Psoas muscle (tissue), 8 donors: ENCODE measurements at places on chromosomes 12 and 14. TPM values are rescaled to one million over a fixed set of nuclear protein-coding genes. Genes with fewer than 3 reads are reported as not detected.

DNA sequence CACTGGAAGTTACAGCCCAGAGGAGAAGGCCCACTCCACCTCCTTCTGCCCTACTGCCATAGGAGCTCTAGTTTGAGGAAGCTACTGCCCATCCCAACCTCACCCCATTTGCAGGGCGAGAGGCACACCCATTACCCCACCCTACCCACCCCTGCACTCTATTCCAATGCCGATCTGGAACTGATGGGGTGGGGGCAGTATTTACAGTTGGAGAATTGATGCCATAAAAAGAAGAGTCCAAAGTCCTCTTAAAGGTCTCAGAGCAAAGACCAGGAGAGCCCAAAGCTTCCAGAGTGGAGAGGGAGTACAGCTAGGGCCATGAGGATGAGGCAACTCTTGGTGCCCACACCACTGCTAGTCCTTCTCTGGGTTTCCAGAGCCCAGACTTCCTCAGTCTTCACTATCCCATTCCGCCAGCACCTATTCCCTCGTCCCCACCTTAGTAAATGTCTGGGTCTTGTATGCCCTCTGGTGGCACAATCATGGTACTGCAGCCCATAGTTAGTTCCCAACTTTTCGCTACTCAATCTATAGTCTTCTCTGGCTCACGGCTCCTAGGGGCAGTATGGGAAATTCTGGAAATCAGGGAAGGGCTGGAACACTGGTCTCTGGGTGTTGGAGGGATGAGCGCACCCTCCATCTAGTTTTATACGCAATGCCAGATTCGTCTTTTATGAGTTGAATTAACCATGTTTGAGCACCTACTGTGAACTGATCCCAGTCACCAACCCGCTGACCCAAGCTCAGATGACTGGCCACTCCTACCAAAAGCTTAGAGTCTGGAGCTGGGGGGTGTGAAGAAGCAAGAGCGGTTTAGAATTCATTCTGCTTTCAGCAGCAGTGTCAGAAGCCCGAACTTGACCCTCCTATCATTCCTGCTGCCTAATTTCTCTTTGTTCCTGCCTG lies 6.9 kb upstream of the ADCY6 start:
- peak; percentile 59 for DNase-seq

GRCh38 chr14:104143521-104144452 lies 5.4 kb downstream of the KIF26A start:
- peak; percentile 46 for DNase-seq

- no peak for DNase-seq
Observed at GRCh38 chr12:90943255-90943654, 11.7 kb downstream of the CCER1 start.

GRCh38 chr14:65361920-65362319 lies 50.6 kb upstream of the FUT8 start:
- DNase-seq, result peak; percentile 49

DNA sequence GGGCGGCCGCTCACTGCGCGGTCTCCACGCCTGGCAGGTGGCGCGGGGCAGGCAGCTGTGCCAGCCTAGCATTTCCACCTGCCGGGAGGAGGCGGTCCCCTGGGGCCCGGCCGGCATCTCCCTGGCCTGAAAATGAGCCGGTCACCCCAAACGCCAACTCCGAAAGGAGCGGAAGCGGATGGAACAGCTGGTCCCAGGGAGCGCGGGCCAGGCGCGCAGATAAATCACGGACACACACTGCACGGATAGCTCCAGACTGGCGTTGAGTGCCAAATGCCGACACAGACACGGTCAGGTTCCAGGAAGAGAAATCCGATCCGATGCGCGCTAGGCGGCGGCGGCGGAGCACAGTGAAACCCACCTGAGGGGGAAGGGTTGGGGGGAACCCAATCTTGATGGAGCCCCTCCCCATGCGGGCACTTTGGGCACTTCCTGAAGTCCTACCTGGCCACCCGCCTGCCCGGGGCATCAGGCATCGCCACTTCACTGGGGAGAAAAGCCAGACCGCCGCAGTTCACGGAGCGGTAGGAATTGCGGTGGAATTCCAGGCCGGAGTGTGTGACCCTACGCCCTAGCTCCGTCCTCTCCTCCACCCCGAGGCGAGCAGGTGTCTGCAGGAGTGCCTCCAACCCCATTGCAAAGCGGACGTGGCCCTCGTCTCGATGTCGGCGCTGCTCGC lies 624 bp upstream of the PLEKHD1 start:
- DNase-seq, result peak; percentile 90

GRCh38 chr12:62660756-62661155 lies 194.1 kb downstream of the MON2 start:
- DNase-seq, result no peak

SIX6 gene
- 0.12 TPM for total RNA-seq

TSHR gene
- not detected for total RNA-seq

INSM2 gene
- total RNA-seq, result not detected
